ENCODE measurements at places on chromosomes 2 and 18.
A peak's percentile ranks its signal among the peaks of the same experiment; 100 is the strongest.

DNA sequence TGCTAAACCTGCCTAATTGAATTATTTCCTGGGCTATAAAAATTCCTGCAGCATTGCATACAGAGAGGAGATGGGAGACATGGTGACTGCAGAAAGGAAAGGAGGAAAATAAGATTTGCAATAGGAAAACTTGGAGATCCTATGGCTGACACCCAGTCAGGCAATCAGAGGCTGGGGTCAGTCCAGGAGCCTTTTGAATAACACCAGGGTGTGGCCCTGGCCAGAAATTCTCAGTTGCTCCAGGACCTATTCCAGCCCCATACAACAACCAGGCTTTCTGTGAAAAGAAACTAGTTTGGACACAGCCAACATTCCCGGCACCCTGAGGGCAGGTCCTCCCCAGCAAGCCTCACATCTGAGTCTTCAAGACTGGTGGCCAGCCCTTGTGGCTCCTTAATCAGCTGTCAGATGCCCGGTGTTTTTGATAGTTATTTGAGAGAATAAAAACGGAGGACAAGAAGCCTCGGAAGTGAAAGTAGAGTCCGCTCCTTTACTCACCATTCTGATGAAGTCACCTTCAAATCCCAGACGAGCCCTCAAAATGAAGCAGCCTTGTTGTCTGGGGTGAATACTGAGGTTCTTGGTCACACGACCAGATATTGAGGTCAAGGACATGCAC is 31.1 kb upstream of the GMCL1 start:
- DNase-seq, result no peak

GRCh38 chr2:65349863-65350262 is 82.5 kb downstream of the SPRED2 start:
- DNase-seq, result peak; percentile 19

GRCh38 chr2:20541294-20541640 is 94.4 kb downstream of the RHOB start:
- DNase-seq, result no peak

- DNase-seq, result peak; percentile 21
These were observed at the start of gene CDC42EP3 for GRCh38 chr2:37671009-37671815. CDC42EP3 (minus strand) TSS chr2:37671642; CDS start chr2:37646587, 25,055 bp downstream.

DNA sequence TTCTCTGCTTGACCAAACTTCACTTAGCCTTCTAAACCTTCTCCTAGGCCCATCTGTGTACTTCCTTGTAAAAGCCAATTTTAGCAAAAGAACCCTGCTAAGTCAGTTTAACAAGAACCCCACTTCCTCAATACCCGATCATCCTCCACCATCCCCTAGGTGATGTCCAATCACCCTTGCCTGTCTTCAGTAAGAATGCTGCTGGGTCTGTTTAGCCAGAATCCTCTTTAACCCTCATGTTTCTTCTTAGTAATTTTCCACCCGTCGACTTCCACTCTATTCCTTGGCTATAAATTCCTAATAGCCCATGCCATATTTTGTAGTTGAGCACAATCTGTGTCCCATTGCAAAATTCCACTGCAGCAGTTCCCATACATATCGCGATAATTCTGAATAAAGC is 780.0 kb upstream of the RAB6C start:
- DNase-seq, result no peak

GRCh38 chr2:14635391-14635871 is 2.9 kb downstream of the LRATD1 start:
- peak; percentile 86 for DNase-seq

- DNase-seq, result peak; percentile 9
These were observed 50.1 kb downstream of the CYP27C1 start for GRCh38 chr2:127170021-127170420.

GRCh38 chr2:177399376-177399775 is 6.8 kb downstream of the AGPS start:
- DNase-seq, result no peak

GRCh38 chr2:137947728-137948336 is 16.4 kb upstream of the HNMT start:
- DNase-seq, result no peak

DNA sequence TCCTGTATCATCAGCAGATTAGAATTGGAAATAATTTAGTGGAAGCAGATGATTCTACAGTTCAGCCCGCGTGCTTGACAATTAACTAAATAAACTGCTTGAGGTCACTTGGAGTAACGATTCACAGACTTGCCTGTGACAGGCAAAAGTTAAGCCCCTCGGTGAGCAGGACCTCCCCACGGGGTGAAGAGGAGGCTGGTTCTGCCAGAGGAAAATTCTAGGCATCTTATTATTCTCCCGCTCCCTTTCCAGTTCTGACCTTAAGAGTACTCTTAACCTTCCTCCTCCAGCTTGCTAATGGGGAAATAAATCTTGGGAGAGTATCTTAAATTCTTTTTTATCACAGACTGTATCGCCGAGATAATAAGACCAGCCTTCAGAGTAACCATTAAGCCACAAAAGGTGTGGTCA is 169.7 kb upstream of the SMAD2 start:
- peak; percentile 78 for DNase-seq

GRCh38 chr18:48929212-48929612 is 21.6 kb downstream of the SMAD7 start:
- DNase-seq, result no peak

GRCh38 chr2:207472343-207473048 is 57.3 kb upstream of the CREB1 start:
- no peak for DNase-seq

GRCh38 chr18:31876707-31877106 is 66.2 kb downstream of the TRAPPC8 start:
- DNase-seq, result no peak

GRCh38 chr2:46735108-46735691 is 180.4 kb downstream of the MCFD2 start:
- no peak for DNase-seq

DNA sequence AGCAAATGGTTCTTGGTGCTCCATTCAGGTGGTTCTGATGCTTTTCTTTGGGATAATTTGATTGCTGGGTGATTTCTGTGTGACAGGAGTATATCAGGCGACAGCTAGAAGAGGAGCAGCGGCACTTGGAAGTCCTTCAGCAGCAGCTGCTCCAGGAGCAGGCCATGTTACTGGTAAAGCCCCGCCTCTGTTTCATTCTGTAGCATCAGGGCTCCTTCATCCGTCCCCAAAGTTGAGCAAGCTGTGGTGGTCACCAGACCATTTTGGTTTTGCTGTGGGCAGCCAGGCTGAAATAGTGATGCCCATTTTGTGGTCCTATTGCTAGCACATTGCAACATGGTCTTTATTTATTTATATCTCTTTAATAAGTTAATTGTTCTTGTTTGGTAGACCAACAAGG is 132.8 kb upstream of the IL1R2 start:
- DNase-seq, result no peak

DNA sequence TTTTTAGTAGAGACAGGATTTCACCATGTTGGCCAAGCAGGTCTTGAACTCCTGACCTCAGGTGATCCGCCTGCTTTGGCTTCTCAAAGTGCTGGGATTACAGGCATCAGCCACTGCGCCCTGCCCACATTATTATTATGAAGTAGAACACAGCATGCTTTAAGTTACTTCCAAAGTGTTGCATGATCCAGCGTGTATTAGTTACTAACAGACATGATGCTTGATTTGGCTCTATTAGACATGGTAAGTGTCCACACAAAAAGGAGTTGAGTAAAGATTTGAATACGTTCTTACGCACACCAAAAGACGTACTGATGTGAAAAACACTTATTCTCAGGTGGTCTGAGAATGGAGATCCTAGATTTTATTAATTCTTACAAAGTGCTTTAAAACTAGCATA is 50.0 kb downstream of the SLC38A11 start:
- no peak for DNase-seq

GRCh38 chr2:240290432-240291336 is 144.8 kb upstream of the GPC1 start:
- no peak for DNase-seq

- DNase-seq, result peak; percentile 88
These were observed 160.1 kb downstream of the PARD3B start for GRCh38 chr2:204705243-204705932.

DNA sequence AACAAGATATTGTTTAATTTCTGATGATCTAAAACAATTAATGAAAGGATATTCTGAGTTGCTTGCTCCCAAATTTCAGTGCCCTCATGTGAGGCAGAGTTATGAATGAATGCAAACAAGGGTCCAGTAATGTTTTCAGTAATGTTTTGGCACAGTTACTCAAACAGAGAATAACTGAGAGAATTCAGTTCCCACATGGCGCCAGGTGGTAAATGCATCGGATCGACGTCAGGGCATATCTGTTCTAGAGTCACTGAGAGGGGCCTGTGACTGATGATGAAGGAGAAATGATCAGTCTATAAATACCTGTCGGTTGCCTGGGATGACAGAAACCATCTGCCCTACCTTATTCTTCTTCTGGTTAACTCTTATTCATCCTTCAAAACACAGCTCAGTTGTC is 81.4 kb downstream of the KCNS3 start:
- no peak for DNase-seq

- DNase-seq, result no peak
These were observed at the start of gene IHH for GRCh38 chr2:219060821-219061791. IHH (minus strand) TSS chr2:219060921; CDS start chr2:219060467, 454 bp downstream.

- DNase-seq, result peak; percentile 20
These were observed 593 bp upstream of the ACTR2 start for GRCh38 chr2:65227020-65227455.

GRCh38 chr18:79884294-79884962 is 67.0 kb downstream of the SLC66A2 start:
- no peak for DNase-seq

DNA sequence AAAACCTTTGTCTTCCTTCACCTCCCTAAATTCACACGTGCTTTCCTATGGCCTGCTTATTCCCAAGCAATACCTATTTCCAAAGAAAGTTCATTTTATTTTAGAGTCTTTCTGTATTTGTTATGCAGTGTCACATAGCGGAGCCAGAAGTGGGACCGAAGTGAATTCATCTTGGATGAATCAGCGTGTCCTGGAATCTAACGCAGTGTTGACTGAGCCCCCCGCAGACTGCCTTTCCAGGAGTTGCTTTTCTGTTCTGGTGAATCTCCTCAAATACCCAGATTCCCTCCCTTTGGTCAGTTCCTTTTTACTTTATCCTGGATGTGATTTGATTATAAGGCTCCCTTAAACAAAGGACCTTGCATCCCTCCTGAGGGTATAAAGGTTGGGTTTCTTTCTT is 10.8 kb downstream of the ALPP start:
- no peak for DNase-seq

GRCh38 chr2:9664365-9664764 is 33.6 kb upstream of the YWHAQ start:
- DNase-seq, result no peak

GRCh38 chr18:11982981-11983380 is 1.7 kb downstream of the IMPA2 start:
- no peak for DNase-seq

- no peak for DNase-seq
These were observed 16.9 kb upstream of the ALPP start for GRCh38 chr2:232361646-232362045.

- no peak for DNase-seq
These were observed 121.8 kb downstream of the GLI2 start for GRCh38 chr2:120857422-120857821.

GRCh38 chr2:96940980-96941775 is 45.2 kb downstream of the FAM178B start:
- DNase-seq, result no peak

GRCh38 chr2:65655000-65655399 is 222.6 kb upstream of the SPRED2 start:
- DNase-seq, result peak; percentile 38

DNA sequence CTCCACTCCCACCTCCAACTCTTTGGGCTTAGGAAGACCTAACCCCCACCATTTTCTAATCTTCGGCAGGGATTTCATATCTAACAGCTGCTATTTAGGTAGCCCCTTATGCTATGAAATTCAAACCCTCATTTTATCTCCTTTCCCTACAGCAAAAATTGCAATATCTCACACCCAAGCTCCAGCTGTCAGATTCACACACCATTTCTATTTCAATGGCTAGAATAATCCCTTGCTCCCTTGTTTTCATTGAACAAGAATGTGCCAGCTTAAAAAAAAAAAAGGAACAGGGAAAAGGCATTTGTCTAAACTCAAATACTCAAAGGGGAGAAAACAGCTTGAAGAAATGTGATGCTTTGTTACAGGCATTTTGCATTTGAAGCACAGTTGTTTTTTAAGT is 850.6 kb upstream of the ACVR2A start:
- no peak for DNase-seq

DNA sequence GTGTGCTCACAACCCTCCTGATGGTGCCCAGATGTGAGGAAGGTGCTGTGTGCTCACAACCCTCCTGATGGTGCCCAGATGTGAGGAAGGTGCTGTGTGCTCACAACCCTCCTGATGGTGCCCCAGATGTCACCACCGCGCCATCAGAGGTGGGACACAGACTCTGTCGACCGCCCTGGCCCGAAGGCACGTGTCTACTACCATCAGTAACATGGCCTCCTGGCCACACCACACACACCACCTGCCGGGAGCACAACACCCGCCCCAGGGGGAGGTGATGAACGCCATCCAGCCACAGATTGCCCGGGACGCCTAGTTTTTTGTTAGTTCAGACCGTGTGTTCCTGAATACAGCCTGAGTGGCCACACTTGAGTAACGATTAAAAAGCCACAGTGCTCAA is 24.5 kb downstream of the HDAC4 start:
- no peak for DNase-seq

DNA sequence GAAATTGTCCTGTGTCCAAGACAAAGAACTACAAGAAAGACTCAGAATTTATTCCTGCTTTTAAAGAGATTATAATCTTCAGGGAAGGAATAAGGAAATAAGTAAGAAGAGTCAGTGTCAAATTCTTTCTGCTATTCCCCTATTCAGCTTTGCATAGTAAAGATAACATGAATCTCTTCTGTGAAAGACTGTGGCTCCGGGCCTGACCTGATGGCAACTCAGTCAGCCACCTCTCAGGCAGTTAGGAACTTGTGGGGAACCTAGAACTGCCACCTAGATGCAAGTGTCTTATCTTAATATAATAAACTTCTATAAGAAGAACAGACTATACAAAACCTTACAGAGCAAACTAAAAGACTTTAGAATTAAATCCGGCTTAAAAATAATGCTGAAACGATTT is 382.0 kb downstream of the RAD51AP2 start:
- no peak for DNase-seq

GRCh38 chr2:239534581-239535412 is 134.0 kb upstream of the HDAC4 start:
- peak; percentile 91 for DNase-seq

DNA sequence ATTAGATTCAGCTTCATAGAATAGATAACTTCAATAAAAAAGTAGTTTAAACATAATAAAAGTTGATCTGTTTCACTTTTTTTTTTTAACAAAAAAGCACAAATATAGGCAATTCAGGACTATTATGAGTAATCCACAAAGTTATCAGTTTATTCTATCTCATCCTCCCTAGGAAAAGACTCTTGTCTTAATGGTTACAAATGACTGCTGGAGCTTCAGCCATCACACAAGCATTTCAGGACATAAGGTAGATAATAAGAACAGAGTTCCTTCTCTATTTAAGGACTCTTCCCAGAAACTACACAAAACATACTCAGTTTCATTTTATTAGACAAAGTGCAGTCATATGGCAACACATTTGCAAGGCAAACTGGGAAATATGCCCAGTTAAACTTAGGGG is 357.6 kb upstream of the SETBP1 start:
- no peak for DNase-seq

- no peak for DNase-seq
These were observed 39.6 kb upstream of the LDLRAD4 start for GRCh38 chr18:13178976-13179375.
